Stimulated activated CD4-positive, alpha-beta T cell treated with anti-CD3 and anti-CD28 coated beads, Interleukin-4, amount 100 ng/mL, for 4 hours (primary cell): ENCODE measurements at places on chromosomes 12 and 14.
A peak's percentile ranks its signal among the peaks of the same experiment; 100 is the strongest.

GRCh38 chr12:46445093-46445492, 72.5 kb upstream of the SLC38A2 start:
- DNase-seq: no peak

DNA sequence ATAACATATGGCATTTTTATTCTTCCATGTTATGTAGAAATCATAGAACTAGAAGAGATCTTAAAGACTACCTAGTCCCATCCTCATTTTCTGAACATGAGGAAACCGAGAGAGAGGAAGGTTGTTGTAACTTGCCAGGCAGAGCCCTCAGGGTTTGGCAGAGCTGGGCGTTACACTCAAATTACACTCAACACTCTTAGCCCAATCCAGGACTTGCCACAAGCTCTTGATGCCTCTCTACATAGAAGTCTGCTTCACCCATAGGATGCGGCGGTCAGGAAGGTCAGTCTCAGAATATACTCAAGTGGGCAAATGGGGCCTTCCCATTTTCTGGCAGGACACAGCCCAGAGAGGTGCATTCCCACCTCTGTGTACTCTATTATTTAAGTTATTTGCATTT, 208.1 kb downstream of the ZFP36L1 start:
- no peak for DNase-seq

DNA sequence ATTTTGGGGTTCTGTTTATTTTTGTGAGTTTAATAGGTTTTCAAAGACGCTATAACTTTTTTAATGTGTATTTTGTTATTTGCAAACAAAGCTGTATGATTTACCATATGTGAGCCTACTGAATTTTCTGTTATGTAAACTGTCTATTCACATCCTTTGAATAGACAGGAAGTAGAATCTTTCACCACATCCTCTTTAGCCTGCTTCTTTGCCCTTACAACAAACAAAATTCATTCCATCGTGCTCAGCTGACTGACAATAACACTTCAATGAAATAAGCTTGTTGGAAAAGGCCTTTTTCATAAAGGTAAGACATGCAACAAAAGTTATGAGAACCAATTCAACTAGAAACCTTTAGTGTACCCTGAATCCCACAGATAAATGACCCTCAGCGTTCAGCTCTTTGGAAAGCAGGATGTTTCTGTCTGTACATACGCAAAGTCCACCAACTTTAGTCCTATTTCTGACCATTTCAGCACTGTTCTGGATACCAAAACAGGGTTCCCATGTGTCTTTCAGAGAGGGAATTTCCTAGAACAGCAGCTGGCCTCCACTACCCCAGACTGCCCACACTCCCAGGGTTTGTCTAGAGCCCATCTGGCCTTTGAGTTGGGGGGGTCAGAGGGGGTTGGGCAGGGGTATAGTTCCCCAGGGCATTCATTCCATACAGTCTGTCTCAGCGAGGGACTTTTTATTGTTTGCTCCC, 71.3 kb downstream of the DUSP6 start:
- DNase-seq: no peak

- no peak for DNase-seq
These were observed 178.3 kb downstream of the NUAK1 start for GRCh38 chr12:105960319-105961083.

GRCh38 chr12:88884600-88884999, 304.3 kb upstream of the KITLG start:
- DNase-seq: no peak

- peak; percentile 43 for DNase-seq
These were observed 54.3 kb downstream of the CLMN start for GRCh38 chr14:95265106-95266094.

DNA sequence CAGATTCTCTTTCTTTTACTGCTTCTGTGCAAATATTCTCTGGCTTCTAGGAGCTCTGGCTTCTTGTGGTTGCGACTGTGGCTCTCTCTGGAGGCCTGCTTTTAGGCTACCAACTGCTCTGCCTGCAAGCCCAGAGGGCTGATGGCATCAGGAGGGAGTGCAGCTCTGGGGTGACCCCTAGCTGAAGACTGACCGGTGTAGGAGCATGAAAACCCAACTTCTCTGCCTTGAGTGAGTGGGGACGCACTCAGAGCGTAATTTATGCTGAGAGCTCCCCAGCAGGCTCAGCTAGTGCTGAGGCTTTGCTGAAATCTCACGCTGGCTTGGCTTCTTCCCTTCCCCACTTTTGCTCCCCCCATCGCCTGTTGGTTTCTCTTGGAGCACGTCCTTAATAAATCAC, 29.9 kb upstream of the RBM19 start:
- no peak for DNase-seq

DNA sequence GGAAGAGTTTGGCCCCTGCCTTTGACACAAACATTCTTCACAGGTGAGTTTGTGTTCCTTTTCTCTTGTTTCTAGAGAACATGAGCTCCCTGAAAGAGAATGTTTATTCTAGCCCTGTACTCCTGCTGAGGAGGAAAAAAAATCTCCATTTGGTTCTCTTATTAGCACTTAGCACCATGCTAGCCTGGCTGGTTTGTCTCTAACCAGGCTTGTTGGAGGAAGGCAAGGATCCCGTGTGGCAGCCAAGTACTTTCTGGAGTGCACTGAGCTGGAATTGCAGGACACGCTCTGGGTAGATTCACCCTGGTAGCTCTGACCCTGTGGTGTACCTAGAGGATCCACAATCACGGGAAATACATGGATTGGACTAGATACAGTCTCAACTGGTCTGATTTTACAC, 41.9 kb downstream of the KCNA1 start:
- DNase-seq: no peak

GRCh38 chr14:92633724-92634123, 114.7 kb downstream of the LGMN start:
- no peak for DNase-seq

DNA sequence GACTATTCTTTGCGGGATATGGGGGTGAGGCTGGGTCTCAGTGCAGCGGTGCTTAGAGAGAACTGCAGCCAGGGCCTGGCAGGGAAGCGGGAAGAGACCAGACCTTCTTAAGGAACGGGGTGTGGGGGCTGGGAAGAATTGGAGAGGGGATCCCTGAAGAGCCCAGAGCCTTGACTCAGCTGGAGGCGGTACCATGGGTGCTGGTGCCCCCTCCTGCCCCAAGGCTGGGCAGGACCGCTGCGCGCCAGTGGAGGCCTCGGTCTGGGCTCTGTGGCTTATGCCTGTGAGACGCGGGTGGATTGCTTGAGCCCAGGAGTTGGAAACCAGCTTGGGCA, 1.3 kb upstream of the RNU7-1 start:
- no peak for DNase-seq

- DNase-seq: no peak
These were observed 255.2 kb upstream of the SFSWAP start for GRCh38 chr12:131455581-131456110.

DNA sequence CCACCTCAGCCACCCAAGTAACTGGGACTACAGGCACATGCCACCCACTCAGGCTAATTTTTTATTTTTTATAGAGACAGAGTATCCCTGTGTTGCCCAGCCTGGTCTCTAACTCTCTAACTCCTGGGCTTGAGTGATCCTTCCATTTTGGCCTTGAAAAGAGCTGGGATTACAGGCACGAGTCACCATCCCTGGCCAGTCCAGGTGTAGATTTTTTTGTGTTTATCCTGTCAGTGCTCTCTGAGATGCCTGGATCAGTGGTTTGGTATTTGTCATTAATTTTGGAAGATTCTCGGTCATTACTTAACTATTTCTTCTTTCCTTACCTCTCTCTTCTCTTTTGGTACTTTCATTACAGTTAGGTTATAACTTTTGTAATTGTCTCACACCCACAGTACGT, 5.3 kb upstream of the HIF1A start:
- DNase-seq: no peak

GRCh38 chr12:129169928-129170327, 316.6 kb downstream of the GLT1D1 start:
- DNase-seq: no peak

DNA sequence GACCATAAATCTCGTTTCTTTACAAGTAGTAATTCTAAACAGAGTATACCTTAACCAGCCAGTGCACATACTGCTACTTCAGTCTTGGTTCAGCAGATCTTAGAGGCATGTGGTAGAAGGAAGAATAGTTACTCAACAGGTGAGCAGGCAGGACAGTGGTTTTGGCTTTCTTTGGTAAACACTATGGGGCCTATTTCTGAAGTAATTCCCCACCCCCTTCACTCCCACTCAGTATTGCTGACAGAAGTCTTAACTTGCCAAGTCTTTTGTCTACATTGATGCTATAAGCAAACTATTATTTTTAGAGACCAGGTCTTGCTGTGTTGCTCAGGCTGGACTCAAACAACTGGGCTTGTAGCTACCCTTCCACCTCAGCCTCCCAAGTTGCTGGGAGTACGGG, 68.5 kb downstream of the FBXO34 start:
- DNase-seq: peak; percentile 31

DNA sequence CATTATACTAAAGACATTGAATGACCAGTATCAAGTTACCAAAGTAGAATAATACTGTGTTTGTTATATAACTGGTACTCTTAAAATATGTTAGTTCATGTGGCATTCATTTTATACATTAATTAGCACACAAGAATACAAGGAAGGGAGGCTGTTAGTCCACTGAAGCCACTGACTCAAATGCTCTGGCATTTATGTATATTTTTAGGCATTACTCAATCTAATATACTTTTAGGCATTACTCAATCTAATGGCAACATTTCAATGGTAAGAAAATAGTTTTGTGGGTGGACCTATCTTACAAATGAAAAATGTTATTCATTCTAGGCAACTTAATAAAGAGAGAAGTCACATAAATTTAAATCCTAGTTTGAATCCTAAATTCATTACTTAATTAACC, 874.4 kb upstream of the USP15 start:
- no peak for DNase-seq

DNA sequence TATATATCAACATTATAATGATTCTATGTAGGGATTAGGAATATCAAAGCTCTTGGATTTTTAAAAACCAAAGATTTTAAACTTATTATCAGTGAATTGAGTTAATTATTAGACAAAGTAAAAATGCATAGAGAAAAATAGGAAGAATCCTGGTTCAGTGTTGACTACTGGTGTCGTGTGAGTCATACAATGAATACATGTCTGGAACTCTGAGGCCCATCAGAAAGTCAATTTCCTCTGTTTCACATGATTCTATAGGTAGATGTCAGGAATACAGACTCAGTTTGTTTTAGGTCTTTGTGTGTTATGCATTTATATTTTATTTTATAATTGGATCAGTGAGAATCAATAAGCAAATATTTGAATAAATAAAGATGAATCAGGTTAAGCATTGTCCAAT, 84.5 kb upstream of the RTL1 start:
- no peak for DNase-seq

DNA sequence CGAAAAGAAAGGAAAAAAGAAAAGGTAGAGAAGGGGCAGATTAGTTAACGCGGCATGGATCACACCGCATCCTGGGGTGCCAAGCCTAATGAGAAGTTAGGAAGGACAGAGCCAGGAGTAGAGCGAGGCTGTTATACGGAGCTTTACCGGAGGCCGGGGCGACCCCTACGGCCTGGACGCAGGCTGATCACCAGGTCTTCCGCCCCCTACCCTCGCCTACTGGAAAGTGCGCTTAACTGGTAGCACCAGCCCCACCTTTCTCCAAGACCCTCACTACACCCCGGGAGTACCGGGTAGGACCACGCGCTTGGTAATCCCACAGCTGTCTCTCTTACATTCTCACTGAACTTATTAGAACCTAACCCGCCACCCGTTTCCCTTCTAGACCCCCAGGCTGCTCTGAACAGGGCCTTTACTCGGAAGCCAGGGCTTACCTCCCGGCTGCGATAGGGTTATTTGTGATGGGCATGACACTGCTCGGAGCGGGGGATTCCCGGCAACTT, 33.8 kb downstream of the WBP11 start:
- no peak for DNase-seq

DNA sequence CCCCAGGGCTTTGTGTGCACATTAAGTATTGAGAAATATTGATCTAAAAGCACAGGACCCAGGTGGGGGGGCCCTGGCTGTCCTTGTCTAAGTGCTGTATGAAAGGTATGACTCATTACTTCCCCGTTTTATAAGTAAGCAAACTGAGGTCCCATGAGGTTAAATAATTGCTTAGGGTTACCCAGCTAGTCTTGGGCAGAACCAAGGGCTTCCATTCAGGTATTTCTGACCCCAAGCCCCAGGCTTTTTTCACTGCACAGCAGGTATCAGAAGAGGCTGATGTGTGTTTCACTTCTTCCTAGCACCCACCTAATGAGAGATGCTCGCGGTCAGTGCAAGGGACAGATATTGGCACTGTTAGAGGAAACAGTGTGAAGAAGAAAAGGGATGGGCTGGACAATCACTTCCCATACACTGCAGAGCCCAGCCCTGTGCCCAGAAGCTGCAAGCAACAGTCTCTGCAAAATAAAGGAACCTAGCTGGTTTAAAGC, 4.7 kb upstream of the TC2N start:
- DNase-seq: peak; percentile 35

GRCh38 chr12:124392667-124393413, 97.9 kb downstream of the RFLNA start:
- no peak for DNase-seq

DNA sequence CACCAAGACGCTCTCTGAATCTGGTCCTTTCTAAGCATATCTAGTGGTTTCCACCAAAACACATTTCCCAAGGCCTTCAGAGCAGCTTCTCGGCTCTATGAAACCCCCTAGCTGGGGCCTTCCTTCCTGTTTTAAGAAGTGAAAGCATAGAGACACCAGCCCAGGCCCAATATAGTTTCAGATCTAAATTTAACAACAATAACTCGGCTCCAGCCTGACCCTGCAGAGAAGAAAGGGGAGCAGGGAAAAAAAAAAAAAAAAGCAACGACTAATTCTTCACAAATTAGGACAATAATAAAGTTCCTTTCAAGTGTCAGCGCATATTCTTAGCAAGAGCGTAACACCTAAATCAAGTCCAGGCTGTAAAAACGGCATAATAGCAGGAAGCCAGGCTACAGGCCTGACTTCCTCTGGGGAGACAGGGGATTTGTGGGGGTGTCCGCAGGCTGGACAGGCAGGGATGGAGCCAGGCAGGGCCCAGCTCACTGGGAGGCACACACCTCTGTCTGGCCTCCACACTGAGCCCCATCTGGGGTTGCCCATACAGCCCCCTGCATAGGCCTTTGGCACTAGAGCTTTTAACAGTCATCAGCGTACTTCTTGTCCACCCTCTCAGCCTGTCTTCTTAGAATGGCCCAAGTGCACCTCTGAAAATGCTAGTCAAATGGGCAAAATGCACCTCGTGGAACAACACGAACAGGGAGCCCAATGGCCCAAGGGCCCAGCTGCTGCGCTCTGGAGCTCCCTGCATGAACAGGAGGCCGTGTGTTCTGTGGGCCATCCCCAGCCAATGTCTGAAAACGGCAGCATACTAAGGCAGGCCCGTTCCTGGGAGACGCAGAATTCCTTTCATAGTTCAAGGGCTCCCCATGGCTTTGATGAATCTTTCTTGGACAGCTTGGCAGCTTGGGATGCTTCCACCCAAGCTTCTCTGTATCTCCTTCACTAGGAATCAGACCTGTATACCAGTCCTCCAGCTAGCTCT, 772.9 kb downstream of the MED13L start:
- DNase-seq: no peak

DNA sequence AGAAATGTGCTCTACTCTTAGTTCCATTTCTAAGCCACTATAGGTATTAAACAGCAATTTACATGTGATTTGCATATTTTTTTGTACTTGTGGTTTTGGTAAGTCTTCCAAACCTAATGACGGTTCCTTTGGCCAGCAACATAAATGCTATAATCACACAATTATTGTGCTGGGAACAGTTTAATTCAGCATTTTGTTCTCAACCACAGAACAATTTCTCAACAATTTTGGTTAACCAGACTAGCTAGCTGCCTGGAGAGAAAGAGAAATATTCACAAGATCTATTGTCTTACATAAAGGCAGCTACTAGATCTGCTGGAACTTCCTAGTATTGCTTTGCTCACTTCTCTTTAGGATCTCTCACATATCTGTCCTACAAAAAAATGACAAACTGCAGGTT, 265.3 kb downstream of the SOX5 start:
- no peak for DNase-seq

- DNase-seq: no peak
These were observed 6.3 kb downstream of the YBX3 start for GRCh38 chr12:10716704-10717315.
